ENCODE measurements at places on chromosomes 13 and 19.

- DNase-seq = no peak
Measured at GRCh38 chr19:48716562-48717291, 2.8 kb downstream of the MAMSTR start.

GRCh38 chr13:52319876-52320275 is 86.1 kb downstream of the THSD1 start:
- DNase-seq = no peak

DNA sequence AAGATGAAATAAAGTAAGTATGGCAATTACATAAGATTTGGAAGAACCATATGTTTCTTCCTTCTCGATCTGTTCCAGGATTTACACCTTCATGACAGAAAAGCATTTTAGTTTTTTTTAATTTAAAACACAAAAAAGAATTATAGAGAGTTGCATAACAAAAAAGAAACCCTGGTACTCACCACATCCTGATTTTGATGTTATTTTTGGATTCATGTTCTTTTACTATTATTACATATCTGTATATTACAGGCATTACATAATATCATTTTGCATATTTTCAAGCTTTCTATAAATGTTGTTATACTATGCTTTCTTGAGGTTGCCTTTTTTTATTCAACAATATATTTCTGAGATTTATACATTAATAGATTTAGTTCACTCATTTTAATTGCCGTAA is 6.7 kb upstream of the KATNAL1 start:
- no peak for DNase-seq

GRCh38 chr13:49443704-49444523 is at the start of the genes CAB39L and SETDB2:
CAB39L (minus strand) TSS chr13:49444064; CDS start chr13:49382910, 61,154 bp downstream.
SETDB2 (plus strand) TSS chr13:49444274; CDS start chr13:49451894, 7,620 bp downstream.
- DNase-seq = peak; percentile 95

- DNase-seq = no peak
Measured at GRCh38 chr13:72255908-72256307, 388.9 kb upstream of the DACH1 start.

- no peak for DNase-seq
Measured at GRCh38 chr13:73215823-73216222, 157.0 kb downstream of the KLF5 start.

DNA sequence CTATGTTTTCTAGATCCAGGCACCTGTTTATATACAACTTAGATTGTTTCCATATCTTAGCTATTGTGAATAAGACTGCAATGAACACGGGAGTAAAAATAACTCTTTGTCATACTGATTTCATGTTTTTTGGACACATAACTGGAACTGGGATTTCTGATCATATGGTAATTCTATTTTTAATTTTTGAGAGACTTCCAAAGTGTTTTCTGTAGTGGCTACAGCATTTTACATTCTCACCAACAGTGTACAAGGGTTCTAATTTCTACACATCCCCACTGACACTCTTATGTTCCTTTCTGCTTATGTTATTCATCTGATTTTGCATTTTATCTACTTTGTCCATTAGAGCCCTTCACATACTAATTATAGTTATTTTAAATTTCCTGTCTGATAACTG is 1152.9 kb downstream of the SLITRK1 start:
- no peak for DNase-seq

- no peak for DNase-seq
Measured at GRCh38 chr19:32387701-32388392, 17.7 kb upstream of the DPY19L3 start.

DNA sequence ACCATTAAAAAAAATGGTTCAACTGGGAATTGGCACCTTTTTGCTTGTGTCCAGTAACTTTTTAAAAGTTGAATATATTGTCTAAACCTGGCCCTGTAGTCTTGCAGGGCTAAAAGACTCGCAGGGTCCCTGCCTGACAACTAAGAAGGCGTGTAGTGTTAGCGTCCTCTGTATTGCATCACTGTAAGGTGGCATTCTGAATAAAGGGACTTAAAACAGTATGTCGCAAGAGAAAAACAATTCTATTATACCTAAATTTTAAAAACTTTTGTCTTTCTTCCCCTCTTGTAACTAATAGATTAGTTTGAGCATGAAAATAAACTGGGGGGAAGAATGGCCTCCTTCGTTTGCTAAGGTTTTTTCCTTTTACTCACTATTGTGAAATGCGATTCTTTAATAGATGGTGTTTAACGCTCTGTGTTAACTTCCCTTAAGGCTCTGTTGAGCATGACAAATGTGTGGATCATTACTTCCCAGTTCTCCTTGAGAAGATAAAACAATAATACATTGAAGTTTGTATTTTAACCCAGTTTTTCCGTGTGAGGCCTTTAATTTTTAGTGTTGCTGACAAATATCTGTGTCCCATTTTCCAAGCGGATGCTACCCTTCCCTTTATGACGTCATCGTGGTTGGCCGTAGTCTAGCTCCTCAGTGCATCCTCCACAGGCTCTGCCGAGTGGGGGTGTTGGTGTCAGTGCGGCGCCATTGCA is 134.6 kb downstream of the KATNAL1 start:
- DNase-seq = no peak

- no peak for DNase-seq
Measured at GRCh38 chr13:27466513-27466912, 16.1 kb upstream of the MTIF3 start.

- no peak for DNase-seq
Measured at GRCh38 chr13:28494504-28494777, 487 bp downstream of the FLT1 start.

GRCh38 chr19:45278087-45278486 is 27.0 kb downstream of the MARK4 start:
- DNase-seq = no peak

DNA sequence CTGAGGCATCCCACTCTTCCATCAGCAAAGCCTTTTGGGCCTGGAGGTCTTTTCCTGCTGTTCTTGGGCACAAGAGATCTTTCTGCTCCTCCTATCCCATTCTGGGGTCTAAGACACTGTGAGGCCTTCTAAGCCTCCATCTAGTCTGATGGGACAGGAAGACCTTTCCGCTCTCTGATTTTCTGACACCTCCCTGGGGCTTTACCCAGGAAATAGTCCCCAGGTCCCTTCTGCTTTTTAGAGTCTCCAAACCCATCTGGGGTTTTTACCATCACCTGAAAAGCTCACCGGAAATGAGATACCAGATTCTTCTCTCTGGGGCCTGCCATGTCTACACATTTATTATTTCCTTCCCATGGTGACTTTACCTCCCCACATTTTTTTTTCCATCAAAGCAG is 21.1 kb downstream of the CLEC17A start:
- DNase-seq = no peak

DNA sequence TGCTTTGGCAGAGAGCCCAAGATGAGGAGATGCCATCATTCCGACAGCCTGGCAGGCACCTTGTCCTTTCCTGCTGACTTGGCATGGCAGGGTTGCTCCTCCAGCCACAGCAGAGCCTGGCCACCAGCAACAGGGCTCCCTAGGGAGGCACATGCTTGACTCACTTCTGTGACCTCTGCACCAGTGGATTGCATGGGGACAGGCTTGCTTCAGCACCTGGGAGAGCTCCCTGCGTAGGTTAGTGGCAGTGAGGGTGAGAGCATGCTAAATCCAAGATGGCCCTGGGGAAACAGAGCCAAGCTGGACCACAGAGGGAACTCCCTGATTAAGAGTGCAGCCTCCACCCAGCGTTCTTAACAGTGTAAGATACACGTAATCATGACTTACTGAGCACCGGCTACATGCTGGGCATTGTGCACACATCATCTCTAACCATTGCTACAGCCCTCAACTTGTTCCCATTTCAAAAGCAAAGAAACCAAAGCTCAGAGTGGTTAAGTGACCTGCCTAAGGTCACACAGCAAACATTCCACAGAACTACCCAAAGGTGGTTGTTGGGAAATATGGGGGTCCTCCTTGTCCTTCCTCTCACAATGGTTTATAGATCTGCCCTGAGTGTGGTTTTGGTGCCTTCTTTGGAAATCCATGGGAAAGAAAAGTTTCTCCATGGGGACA is 116.6 kb upstream of the UQCRFS1 start:
- no peak for DNase-seq

- DNase-seq = no peak
Measured at GRCh38 chr13:37094099-37094498, 11.4 kb downstream of the CSNK1A1L start.

DNA sequence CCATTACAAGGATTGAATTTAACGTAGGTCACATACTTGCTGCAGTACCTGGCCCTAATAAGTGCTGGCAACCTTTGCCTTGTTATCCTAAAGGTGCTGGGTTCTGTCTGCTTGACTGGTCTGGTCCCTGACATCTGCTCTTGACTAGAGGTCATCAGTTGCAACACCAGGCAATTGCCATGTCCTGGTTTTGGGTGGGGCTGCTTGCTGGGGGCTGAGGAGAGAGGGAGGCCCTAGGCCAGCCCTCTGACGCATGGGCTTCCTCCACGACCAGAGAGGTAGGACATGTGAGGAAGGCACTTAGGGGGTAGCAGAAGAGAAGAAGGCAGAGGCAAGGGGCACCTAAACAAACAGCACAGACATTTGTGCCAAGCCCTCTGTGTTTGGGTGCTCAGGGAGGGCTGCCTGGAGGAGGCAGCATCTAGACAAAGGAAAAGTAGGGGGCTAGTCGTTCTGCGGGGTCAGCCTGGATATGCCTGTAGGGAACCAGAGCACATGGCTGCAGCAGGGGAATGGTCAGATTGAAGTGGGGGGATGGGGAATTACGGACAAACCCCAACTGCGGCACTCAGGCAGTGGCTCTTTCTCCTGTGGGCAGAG is 21.7 kb downstream of the VSTM2B start:
- DNase-seq = no peak

GRCh38 chr13:33874871-33875270 is 56.9 kb downstream of the RFC3 start:
- DNase-seq = no peak

- no peak for DNase-seq
Measured at GRCh38 chr19:37251308-37252229, 33.6 kb downstream of the ZNF383 start.

DNA sequence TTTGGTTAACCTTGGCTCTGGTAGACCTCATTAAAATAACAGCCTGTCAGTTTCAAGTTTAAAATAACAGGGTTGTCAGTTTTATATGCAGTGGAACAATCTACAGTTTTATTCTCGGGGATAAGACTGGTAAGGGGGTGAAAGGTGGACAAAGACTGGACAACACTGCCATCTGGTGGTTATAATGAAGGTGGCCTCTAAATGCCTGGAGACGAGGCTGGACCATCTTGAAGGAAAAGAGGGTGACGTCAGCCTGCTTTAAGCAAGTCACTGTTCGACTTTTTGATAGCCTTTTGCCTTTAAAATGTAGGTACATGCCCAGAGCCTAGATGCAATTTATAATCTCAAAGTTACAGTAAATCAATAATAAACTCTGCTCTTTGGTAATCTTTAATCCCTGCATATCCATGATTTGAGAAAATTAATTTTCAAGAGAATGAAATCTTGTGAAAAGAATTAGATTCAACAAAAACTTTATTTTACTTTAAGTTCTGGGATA is 117.0 kb downstream of the DCT start:
- peak; percentile 58 for DNase-seq

- DNase-seq = no peak
Measured at GRCh38 chr13:50370303-50370950, 355.2 kb downstream of the KCNRG start.

DNA sequence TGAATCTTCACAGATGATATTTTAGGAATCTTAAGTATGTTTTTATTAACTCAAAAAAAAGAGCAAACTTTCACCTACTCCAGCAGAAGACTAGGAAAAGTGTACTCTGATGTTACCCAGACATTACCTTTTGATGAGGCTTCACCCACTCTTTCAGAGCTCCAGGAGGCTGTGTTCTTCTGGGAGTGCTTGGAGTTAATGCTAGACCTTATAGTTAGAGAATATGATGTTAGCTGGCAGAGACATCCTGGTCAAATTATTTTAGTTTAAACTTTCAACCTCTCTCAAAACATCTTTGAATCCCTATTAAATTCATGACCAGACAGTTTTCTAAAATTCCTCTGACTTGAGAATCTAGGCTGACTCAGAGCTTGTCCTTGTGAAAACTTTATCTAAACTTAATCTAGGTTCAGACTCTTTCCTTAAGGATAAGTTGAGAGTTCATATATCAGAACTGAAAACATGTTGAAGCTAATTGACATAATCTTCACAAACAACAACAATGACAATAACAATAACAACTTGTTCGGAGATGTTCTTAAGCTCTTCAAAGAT is 82.8 kb downstream of the ITGBL1 start:
- DNase-seq = no peak

- no peak for DNase-seq
Measured at GRCh38 chr13:93794197-93794885, 567.7 kb downstream of the GPC6 start.

- no peak for DNase-seq
Measured at GRCh38 chr19:31338069-31338776, 11.0 kb downstream of the TSHZ3 start.

GRCh38 chr13:23069566-23069965 is 111.2 kb upstream of the SGCG start:
- DNase-seq = no peak

- DNase-seq = no peak
Measured at GRCh38 chr19:38190061-38190460, 34.0 kb downstream of the DPF1 start.

DNA sequence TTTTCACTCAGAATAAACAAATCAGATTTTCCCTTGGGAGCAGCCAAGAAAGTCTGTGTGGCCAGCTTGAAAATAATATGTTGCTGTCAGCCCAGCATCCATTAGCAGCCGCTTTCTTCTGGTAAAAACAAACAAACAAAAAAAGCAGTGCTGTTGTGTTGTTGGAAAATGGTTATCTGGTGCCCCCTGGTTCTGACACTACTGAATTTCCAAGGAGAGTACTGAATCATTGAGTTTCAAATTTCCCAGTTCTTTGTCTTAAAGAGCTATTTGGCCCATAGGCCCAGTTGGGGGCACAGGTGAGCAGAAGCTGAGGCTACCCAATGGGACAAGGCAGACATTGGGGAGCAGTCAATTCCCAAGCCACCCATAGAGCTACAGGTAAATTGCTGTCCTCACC is 995.9 kb downstream of the UQCRFS1 start:
- no peak for DNase-seq

DNA sequence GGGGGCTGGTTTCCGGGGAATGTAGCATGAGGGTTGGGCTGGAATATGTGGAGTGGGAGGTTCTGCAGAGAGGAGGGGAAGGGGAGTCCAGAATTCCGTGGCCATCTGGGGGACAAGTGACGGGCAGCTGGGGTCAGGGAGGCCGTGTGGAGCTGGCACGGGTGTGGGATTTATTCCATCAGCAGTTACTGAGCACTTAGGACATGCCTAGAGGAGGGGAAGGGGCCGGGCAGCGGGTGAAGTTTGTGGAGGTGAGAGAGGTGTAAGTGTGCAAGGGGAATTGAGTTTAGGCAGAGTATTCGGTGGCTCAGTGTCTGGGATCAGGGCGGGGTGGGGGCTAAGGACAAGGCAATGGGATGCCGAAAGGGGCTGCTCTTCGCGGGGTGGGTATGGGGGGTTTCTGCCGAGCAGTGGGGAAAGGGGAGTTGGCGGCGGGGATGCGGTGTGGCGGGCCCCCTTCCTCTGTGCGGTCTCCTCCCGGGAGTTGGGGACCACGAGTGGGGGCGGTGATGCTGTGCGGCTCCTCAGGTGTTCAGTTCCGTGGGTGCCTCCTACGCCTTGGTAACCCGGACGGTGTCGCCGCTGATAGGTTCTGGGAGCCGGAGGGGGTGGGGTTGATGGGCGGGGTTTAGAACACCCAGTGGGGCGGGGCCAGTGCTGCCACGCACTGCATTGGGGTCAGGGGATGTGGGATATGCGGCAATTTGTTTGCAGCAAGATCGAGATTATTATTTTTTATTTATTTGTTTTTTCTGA is 5.4 kb downstream of the CCDC61 start:
- peak; percentile 75 for DNase-seq

GRCh38 chr19:3285647-3286176 is 61.3 kb downstream of the CELF5 start:
- peak; percentile 32 for DNase-seq

- DNase-seq = no peak
Measured at GRCh38 chr13:54357284-54357933, 1328.8 kb downstream of the OLFM4 start.

- peak; percentile 34 for DNase-seq
Measured at GRCh38 chr13:100721885-100722512, 47.4 kb upstream of the TMTC4 start.

Data from activated T-cell treated with anti-CD3 and anti-CD28 coated beads for 4 hours (primary cell).